Activated CD4-positive, alpha-beta T cell treated with anti-CD3 and anti-CD28 coated beads, Interleukin-2, amount 10 ng/mL, durations not matched to agents 24 days and 14 days (primary cell): ENCODE measurements at places on chromosomes 16 and 17. TPM values are rescaled to one million over a fixed set of nuclear protein-coding genes. Genes with fewer than 3 reads are reported as not detected.

GRCh38 chr17:38428112-38428642 is at the start of gene ARHGAP23:
Gene ARHGAP23 (plus strand): TSS chr17:38428464. CDS start chr17:38428486, 22 bp downstream.
- no peak within 1 kb of the TSS for H3K27ac ChIP-seq
- peaks cover 7% of the 10 kb centered on the region for H3K4me1 ChIP-seq
- H3K4me3 ChIP-seq: peak within 1 kb of the TSS; percentile 76

- H3K4me3 ChIP-seq: no peak overlapping the region
- no peaks in the 10 kb centered on the region for H3K36me3 ChIP-seq
- DNase-seq: no peak
- H3K27ac ChIP-seq: no peak overlapping the region
- H3K4me1 ChIP-seq: no peaks in the 10 kb centered on the region
- no peaks in the 10 kb centered on the region for H3K27me3 ChIP-seq
Observed at GRCh38 chr16:88286301-88286923, 96.3 kb upstream of the ZNF469 start.

The RAMP2 gene
- total RNA-seq: not detected in 2 replicates

The OR2C1 gene
- not detected in 2 replicates for total RNA-seq

The NAA38 gene
- 45.2 and 47.5 TPM in 2 replicates for total RNA-seq

The CRHR1 gene
- not detected in 2 replicates for total RNA-seq

GRCh38 chr17:19357761-19358160 is 4.8 kb downstream of the B9D1 start:
- H3K36me3 ChIP-seq: no peaks in the 10 kb centered on the region
- no peak overlapping the region for H3K4me3 ChIP-seq
- no peak overlapping the region for H3K27ac ChIP-seq
- DNase-seq: no peak
- H3K4me1 ChIP-seq: peaks cover 6% of the 10 kb centered on the region

The FA2H gene
- total RNA-seq: not detected in 2 replicates

The SMIM36 gene
- total RNA-seq: not detected in 2 replicates

DNA sequence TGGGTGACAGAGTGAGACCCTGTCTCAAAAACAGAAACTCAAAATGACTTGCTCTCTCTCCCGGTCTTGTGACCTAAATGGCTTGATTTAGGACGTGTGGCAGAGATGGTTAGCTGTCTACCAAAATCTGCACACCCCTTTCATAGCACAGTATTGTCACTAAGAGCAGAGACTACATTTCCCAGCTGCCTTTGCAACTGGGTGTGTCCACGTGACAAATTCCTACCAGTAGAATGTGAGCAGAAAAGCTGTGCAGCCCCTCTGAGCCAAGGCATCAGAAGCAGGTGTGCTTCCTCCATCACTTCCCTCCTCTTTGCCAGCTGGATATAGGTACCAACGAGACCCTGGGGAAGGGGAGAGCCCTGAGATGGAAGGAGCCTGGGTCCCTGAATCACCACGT is 25.5 kb downstream of the GPR142 start:
- H3K27ac ChIP-seq: no peak overlapping the region
- no peaks in the 10 kb centered on the region for H3K36me3 ChIP-seq
- H3K27me3 ChIP-seq: peaks cover 7% of the 10 kb centered on the region
- H3K4me1 ChIP-seq: no peaks in the 10 kb centered on the region

The FAM83G gene
- 15.7 and 17.8 TPM in 2 replicates for total RNA-seq

- no peaks in the 10 kb centered on the region for H3K4me1 ChIP-seq
- H3K27ac ChIP-seq: no peak overlapping the region
- H3K4me3 ChIP-seq: no peak overlapping the region
- H3K27me3 ChIP-seq: peaks cover 8% of the 10 kb centered on the region
Observed at GRCh38 chr16:55842369-55843104, 9.6 kb upstream of the CES1 start.

DNA sequence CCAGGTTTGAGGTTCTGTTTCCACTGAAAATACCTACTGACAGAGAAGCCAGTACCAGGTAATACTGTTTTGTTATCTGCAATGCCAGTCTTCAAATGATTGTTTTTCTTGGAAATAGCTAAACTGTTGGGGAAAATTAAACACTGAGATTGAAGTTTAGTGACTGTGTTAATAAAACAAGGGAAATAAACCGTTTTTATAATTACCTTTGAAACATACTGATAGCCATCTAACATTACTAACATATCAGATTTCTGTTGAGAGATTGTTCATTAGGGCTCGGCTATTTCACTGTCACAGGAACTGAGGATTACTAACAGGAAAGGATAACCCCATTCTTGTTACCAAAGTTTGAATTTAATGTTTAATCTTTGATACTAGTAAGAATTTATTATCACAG is 42.1 kb downstream of the CYB5B start:
- H3K27ac ChIP-seq: no peak overlapping the region
- DNase-seq: no peak
- no peaks in the 10 kb centered on the region for H3K27me3 ChIP-seq
- peaks cover 35% of the 10 kb centered on the region for H3K36me3 ChIP-seq

The RFWD3 gene
- total RNA-seq: 109 and 117 TPM in 2 replicates

The TPSB2 gene
- total RNA-seq: not detected in 2 replicates

GRCh38 chr17:48244121-48244711 is 136.7 kb downstream of the SNX11 start:
- H3K4me1 ChIP-seq: peaks cover 49% of the 10 kb centered on the region
- peaks cover 19% of the 10 kb centered on the region for H3K36me3 ChIP-seq
- DNase-seq: no peak
- no peaks in the 10 kb centered on the region for H3K27me3 ChIP-seq

GRCh38 chr17:63832455-63832854 is 5.0 kb upstream of the FTSJ3 start:
- H3K27ac ChIP-seq: peak overlapping the region; percentile 25
- H3K36me3 ChIP-seq: peaks cover 73% of the 10 kb centered on the region
- H3K4me1 ChIP-seq: peaks cover 44% of the 10 kb centered on the region
- no peaks in the 10 kb centered on the region for H3K27me3 ChIP-seq
- no peak overlapping the region for H3K4me3 ChIP-seq

- no peaks in the 10 kb centered on the region for H3K36me3 ChIP-seq
- H3K4me1 ChIP-seq: peaks cover 2% of the 10 kb centered on the region
Observed at GRCh38 chr17:63151941-63152523, 186.0 kb downstream of the TANC2 start.

The HOXB1 gene
- not detected in 2 replicates for total RNA-seq

DNA sequence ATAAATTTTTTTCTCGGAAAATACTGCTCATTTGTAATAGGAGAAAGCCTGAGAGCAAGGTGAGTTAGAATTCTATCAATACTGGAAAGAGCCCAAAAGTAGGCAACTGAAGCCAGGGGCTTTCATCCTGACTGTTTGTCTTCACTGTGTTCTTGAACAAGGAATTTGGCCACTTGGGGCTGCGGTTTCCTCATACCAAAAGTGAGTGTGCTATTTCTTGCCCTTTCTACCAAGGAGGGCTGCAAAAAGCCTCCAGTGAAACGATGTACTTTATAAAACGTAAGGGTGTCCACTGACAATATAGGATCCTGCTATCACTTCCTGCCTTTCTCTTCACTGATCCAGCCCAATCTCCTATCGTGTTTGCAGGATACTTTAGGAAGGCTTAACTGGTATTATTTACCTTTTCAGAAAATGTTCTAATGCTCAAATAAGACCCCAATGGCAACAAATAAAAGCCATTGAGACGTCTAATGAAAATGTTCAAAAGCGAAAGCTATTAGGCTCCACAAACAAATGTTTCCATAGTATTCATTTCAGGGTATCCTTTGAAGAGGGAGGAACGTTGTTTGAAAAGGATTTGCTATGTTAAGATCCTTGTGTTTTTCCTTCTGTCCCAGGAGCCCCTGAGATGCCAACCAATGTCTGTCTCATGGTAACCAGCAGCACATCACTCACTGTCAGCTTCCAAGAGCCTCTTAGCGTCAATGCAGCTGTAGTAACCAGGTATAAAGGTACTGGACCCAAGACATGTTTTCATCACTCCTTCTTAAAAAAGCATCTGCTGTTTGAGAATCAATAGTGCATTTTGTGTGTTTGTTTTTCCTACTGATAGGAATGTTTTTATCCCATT is 219.3 kb upstream of the NOG start:
- H3K4me3 ChIP-seq: no peak overlapping the region
- no peaks in the 10 kb centered on the region for H3K4me1 ChIP-seq
- H3K27me3 ChIP-seq: peaks cover 2% of the 10 kb centered on the region
- no peak overlapping the region for H3K27ac ChIP-seq

DNA sequence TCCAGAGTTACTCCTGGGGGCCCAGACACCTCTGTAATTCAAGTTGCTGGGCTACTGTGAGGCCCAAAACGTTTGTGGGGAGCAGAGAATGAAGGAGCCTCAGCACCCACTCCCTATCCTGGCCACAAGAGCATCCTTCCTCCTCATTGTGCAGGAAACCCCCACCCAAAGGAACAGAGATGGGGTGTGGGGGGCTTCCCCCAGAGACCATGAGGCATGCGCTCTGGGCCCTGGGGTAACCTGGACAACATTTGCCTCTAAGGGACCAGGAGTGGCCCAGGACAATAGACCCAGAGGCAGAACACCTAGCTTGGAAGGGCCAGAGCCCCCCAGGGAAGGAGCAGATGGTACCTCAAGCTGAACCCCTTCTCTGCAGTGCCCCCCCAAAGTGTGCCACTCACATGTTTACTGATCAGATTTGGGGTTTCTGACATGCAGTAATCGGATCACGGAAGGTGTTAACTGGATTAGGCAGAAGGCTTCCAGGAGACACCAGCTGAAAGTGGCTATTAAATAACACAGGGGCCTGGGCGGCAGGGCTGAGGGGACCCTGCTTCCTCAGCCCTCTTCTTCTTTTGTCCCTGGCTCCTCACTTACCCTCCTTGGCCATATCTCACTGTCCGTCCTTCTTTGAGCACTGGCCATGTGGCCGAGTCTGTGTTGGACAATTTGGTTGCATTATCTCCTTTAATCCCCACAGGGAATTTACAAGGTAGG is 50.8 kb downstream of the SDK2 start:
- H3K36me3 ChIP-seq: no peaks in the 10 kb centered on the region
- no peaks in the 10 kb centered on the region for H3K27me3 ChIP-seq
- peak; percentile 58 for DNase-seq
- H3K4me3 ChIP-seq: peak overlapping the region; percentile 43

DNA sequence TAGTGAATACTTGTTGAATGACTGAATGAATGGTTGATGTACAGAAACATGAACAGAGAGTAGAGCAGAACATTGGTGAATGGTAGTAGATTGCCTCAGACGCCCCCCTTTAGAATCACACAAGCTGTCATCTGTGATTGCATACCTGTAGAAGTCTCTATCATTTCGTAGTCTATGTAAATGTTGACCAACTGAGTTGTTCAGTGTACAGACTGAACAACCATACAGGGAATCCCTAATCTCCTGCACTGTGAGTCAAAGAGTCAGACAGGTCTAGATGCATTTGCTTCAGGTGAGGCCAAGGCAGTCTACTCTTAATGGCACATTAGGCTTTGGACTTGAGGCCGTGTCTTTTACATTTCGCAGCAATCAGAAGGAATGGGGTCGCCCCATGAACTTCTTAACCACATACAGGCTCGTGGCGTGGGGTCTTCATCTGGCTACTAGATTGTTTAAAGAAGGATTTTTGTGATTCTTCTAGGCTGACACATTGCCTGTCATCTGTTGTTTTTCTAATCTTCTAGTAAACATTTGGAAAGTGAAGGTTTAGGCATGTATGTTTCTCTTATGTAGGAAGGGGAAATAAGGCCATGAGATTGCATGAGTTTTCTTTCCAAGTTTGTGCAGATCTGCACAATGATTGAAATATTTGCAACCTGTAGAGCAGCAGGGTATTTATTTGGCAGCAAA is 157.4 kb downstream of the WWOX start:
- DNase-seq: no peak
- H3K4me1 ChIP-seq: no peaks in the 10 kb centered on the region
- no peaks in the 10 kb centered on the region for H3K36me3 ChIP-seq
- H3K4me3 ChIP-seq: no peak overlapping the region
- no peaks in the 10 kb centered on the region for H3K27me3 ChIP-seq

The LDAF1 gene
- 7.2 and 7.3 TPM in 2 replicates for total RNA-seq

GRCh38 chr16:75565640-75566039 is 539 bp upstream of the GABARAPL2 start:
- peaks cover 17% of the 10 kb centered on the region for H3K36me3 ChIP-seq
- peak overlapping the region; percentile 90 for H3K4me3 ChIP-seq
- no peak for DNase-seq
- H3K27me3 ChIP-seq: peaks cover 14% of the 10 kb centered on the region
- H3K4me1 ChIP-seq: peaks cover 28% of the 10 kb centered on the region

DNA sequence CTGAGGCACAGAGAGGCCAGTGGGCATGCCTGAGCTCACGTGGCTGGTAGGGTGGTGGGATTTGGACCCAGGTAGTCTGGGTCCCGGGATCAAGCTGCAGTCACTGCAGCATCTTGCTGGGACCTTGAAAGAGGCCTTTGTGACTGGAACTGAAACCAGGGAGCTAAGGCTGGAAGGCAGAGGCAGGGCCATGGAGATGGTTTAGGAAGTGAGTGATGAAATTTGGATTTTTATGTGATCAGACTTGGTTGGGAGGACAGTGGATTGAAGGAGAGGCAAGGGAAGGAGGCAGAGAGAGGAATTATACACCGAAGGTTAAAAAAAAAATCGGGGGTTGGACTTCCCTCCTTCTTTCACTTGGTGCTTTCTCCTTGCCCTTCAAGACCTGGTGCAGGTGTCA is 255.4 kb upstream of the CACNG5 start:
- H3K27me3 ChIP-seq: no peaks in the 10 kb centered on the region
- H3K36me3 ChIP-seq: peaks cover 43% of the 10 kb centered on the region
- DNase-seq: no peak
- H3K4me1 ChIP-seq: peaks cover 21% of the 10 kb centered on the region
- H3K27ac ChIP-seq: peak overlapping the region; percentile 53

GRCh38 chr17:67289181-67289876 is 44.3 kb upstream of the HELZ start:
- H3K4me1 ChIP-seq: peaks cover 2% of the 10 kb centered on the region
- H3K27ac ChIP-seq: no peak overlapping the region
- peaks cover 2% of the 10 kb centered on the region for H3K27me3 ChIP-seq
- H3K36me3 ChIP-seq: no peaks in the 10 kb centered on the region
- no peak overlapping the region for H3K4me3 ChIP-seq
- no peak for DNase-seq

The MYH13 gene
- not detected in 2 replicates for total RNA-seq

The WNK4 gene
- 0.12 TPM in 2 replicates for total RNA-seq

The SLC47A1 gene
- not detected in 2 replicates for total RNA-seq

- H3K36me3 ChIP-seq: peaks cover 68% of the 10 kb centered on the region
- peaks cover 18% of the 10 kb centered on the region for H3K4me1 ChIP-seq
- peak overlapping the region; percentile 28 for H3K4me3 ChIP-seq
- DNase-seq: peak; percentile 80
Observed at GRCh38 chr17:76063875-76064546, 8.3 kb downstream of the SRP68 start.

DNA sequence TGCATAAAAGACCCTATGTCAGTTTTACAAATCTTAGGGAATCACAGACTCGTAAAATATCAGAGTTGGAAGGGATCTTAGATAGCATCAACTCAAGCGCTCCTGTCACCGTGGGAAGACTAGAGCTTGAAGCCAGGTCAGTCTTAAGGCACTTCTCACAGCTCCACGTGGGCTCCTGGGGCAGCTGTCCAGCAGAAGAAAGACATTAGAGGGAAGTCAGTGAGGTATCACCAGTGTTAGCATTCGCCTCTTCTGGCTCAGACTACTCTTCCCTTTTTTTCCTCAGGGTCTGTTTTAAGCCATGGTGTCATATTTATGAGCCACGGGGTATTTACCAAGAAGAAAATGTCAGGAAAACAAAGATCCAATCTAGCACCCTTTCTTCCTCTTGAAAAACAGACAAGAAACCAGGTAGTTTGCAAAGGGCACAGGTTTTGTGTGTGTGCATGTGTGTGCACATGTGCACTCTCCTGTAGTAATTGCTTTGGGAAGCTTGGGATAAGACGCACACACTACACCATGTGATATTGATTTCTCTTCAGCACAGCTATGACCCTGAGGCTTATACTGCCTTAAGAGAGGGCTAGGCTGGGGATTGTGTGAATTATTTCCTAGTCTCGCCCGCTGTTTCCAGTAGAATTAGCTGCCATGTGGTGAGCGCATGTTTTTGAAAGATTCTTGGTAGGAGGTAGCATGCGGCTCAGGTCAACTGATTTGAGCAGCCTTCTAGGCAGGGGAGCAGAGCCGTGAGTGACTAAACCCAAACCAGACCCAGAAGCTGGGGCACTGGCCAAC is 61.0 kb upstream of the ELAC2 start:
- H3K4me1 ChIP-seq: no peaks in the 10 kb centered on the region
- no peak for DNase-seq
- H3K27me3 ChIP-seq: no peaks in the 10 kb centered on the region
- no peak overlapping the region for H3K4me3 ChIP-seq
- H3K27ac ChIP-seq: no peak overlapping the region
